AG08395 (cell line): ENCODE measurements at places on chromosomes 2 and 18.

GRCh38 chr2:162084536-162084935, 10.5 kb upstream of the DPP4 start:
- DNase-seq: no peak

- no peak for DNase-seq
Measured at GRCh38 chr2:72963423-72964145, 46.3 kb downstream of the EMX1 start.

DNA sequence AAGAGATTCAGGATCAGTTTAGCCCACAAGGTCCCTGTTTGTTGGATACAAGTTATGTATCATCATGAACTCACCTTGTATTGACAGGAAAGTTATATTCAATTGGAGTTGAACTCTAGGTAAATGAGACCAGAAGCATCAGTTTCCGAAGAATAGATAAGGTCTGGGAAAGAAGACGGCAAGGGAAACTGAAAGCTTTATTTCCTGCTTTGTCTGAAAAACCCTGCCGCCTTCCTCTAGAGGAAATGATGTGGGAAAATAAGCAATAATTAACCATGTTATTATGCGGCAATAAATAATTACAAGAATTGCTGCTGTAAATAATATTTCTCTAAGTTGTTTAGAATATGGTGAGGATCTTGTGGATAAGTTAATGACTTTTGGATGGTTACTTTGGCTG, 32.0 kb downstream of the LPIN1 start:
- no peak for DNase-seq

DNA sequence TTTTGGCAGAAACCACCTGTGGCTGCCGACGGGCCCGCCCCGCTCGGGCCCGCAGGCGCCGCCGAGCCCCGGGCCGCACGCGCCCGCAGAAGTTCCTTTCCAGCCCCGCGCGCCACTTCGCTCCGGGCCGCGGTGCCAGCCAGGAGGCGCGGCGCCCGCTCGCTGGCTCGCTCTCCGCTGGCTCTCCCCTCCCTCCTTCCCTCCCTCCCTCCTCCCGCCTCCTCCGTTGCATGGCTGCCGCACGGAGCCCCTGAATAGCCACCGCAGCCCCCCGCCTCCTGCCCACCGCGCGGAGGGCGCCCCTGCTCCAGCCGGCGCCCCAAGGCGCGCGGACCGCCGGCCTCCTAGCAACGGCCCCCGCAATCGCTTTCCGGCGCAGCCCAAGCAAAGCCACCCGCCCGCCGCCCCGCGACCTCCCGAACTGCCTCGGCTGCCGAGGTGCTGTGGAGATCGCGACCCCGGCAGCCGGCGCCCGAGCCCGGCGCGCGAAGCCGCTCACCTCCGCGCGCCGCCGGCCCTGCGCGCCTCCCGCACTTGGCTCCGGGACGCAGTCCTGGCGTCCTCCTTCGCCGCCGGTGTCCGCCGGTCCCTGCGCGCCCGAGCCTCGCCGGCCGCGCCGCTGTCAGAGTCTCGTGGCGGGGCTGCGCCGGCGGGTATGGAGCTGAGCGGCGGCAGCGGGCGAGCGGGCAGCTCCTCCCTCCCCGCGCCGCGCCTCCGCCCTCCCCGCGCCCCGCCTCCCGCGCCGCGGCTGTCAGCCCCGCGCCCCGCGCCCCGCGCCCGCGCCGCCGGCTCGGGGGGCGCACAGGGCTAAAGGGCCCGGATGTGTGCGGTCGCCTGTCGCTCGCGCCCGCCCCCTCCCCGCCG, at the start of gene ZBTB7C:
Gene ZBTB7C (minus strand): TSS at position 657 of the 864 bp plus-strand sequence.
- DNase-seq: peak; percentile 38

DNA sequence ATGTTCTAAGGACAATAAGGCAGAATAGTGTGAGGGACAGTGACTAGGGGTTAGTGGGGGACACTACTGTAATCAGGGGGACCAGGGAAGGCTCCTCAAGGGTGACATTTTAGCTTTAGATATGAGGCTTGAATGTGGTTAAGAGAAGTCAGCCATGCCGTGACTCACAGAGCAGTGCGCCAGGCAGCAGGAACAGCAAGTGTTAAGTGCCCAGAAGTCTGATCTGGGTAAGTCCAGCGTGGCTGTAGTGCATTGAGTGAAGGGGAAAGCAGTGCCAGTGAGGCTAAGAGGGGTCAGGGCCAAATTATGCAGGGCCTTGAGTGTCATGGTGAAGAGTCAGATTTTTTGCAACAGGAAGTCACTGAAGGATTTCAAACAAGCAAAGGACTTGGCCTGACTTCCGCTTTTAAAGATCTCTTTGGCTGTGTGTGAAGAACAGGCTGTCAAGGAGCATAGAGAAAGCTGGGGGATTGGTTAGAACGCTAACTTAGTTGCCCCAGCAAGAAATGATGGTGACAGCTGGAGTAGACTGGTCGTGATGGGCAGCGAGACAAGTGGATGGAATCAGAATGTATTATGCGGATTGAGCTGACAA, 151.5 kb downstream of the MSH2 start:
- no peak for DNase-seq

DNA sequence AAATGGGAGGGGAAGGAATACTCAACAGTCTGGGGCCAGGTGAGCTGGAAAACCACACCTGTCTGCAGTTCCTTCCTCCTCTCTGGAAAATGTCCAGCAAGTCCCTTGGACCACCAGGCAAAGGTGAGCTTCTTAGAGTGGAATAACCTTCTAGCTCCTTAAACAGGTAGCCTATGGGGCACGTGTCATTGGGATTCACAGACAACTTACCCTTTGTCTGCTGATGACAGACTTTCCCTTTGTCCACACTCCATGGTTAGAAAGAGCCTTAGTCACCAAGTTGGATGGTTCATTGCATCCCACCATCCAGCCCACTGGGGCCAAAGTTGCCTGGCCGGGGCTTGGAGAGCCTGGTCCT, 98.0 kb upstream of the ITGA6 start:
- no peak for DNase-seq

GRCh38 chr2:55048508-55049042, 1.7 kb downstream of the RTN4 start:
- no peak for DNase-seq

GRCh38 chr2:204015118-204015843, 78.7 kb downstream of the ICOS start:
- no peak for DNase-seq

- no peak for DNase-seq
Measured at GRCh38 chr18:48132797-48133655, 202.6 kb upstream of the SMAD2 start.

- no peak for DNase-seq
Measured at GRCh38 chr2:162295009-162295408, 23.5 kb downstream of the IFIH1 start.

DNA sequence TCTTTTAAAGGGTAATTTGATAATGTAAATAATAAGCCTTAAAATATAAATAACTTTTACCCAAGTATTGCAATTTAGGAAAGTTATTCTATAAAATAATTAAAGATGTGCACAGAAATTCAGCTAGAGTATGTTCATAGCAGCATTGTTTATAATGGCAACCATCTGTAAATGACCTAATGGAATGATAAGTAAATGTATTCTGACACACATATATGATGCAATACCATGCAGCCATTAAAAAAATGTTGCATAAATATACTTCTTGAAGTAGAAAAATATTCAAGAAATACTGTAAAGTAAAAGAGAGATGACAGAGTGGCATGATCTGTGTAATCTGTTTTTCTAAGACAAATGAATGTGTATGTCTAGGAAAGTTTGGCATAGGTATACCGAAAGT, 545.7 kb downstream of the ZEB2 start:
- DNase-seq: no peak

GRCh38 chr2:191756761-191757160, 78.8 kb downstream of the NABP1 start:
- DNase-seq: no peak

GRCh38 chr2:209496586-209496982, 72.7 kb downstream of the MAP2 start:
- DNase-seq: peak; percentile 21

GRCh38 chr2:106065268-106065982, 128.7 kb downstream of the UXS1 start:
- no peak for DNase-seq

DNA sequence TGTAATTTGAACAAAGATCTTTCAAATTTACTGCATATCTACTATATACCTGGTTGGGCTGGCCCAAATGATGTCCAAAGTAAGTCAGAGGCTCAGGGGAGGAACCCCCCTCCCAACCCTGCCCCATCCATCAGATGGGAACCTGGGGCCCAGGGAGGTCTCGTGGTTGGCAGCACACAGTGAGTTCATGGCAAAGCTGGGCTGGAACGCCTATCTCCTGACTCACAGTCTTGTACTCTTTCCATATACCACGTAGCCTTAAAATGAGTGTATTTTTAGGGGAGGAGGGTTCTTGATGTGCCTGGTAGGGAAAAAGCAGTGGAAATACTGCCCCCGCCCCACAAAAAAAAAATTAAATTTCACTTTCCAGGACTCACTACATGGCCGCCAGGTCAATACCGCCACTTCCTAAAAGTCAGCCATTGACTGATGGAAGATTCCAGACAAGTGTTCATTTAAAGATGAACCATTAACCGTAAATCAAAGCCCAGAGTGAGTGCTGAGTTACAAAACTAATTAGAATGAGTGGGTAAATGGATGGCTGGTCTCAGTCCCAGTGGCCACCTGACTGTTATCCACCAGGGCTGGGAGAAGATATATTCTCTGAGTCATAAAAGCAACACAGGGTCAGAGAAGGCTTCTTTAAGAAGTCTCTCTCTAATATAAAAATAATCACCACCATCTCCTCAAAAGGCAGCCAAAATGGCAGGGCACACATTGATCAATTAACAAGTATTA, 80.5 kb downstream of the ZBTB7C start:
- DNase-seq: peak; percentile 24

- DNase-seq: no peak
Measured at GRCh38 chr2:166081852-166082251, 46.0 kb downstream of the SCN1A start.

DNA sequence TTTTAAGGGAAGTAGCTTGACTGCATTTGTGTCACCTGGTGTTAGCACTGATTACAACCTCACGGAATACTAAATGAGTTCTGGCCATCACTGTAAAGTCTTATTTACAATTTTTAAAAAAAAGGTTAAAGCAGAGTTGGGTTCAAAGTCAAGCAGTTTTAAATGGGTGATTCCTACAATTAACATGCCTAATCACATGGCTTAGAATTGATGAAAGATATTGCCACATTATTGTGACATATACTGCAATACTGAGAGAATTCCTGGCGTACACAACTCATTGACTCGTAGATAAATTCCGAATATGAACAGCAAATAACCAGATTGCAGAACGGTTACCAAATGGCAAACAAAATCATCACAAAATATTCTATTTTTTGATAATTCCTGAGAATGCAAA, 34.2 kb downstream of the ROCK2 start:
- no peak for DNase-seq

DNA sequence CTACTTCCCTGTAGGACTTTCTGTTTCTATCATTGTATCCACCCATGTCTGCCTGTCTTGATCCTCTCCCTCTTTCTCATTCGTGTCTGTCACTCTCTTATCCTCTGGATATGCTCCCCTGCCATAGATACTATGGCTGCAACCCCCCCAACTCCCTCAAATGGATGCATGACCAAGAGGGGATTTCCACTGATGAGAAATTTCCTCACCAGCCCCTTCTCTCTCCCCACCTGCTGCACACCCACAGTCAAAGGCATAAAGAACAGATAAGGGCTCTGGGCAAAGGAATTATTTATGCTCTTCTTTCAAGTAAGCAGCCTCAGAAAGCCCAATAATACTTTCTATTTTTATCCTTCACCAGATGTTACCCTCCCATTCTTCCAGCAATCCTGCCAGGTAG, 121.3 kb downstream of the FOXI3 start:
- DNase-seq: no peak

DNA sequence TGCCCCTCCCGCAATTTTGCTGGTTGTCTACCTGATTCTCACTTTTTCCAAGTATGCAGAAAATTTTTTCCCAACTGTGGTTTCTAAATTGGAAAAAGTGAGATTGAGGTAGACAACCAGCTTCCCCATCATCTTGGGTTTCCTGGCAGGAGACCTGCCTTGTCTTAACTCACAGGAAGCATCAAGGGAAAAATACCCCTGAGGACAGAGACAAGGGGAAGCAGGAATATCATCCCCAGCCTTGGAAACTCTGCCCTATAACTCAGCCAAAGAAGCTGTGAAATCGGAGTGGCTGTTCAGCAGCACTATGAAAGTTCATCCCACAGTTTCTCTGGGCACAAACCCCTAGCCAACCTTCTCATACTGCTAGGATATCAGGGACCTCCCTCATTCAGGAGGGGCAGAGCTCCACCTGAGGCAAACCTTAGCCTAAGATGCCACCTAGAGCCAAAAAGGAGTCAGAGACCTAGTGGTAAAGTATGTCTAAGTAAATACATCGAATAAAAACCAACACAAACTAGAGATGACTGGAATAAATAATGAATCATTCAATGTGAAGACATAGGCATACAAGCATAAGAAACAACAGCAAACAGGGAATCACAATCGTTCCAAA, 68.2 kb downstream of the ZSWIM2 start:
- DNase-seq: no peak

- no peak for DNase-seq
Measured at GRCh38 chr2:222724208-222724607, 52.8 kb downstream of the MOGAT1 start.

DNA sequence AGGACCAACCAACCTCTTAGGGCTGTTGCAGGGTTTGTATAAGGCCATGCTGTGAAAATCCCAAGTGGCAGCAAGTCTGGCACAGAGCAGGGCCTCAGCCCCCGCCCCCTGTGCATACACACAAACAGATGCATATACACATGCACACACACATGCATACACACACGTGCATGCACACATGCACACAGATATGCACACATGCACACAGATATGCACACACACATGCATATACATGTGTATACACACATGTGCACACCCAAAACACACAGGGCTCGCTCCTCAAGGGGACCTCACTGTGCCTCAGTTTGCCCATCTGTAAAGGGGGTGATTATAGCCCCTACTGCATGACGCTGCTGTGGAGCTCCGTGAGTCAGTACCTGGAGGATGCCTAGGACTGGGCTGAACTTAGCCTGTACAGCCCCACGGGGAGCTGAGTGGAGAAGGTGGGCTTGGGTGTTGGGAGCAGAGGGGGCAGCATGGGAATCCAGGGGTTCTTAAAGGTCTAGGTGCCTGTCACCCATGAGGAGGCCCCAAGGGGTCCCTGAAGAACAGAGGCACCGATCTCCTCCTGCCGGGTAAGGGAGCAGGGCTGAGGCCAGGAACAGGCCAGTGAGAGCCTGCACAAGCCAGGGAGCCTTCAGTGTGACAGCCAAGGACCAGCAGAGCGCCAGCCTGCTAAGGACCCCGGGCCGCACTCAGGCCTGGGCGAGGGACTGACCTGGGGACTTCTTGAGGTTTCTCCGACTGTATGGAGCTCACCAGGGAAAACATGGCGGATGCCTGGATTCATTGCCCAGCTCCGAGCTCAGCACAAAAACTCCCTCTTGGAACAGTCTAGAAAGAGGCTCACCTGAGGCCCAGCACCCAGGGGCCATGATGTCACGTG, 24.0 kb upstream of the ALPI start:
- no peak for DNase-seq

DNA sequence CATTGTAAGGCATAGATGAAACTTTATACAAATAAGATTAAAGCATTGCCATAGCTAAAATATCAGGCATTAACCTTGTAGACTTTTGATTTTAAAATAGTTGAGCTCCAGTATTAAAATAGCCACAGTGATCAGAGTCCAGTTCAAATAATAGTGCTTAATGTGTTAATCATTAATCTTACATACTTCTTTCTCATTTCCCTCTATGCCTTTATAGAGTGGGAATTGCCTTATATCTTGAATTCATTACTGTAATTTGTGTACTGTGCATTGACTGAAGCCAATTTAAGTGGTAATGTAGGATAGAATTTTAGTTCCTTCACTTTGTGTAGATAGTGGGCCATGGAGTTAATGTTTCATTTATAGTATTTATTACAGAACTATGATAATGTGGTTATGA, 549.2 kb upstream of the VWC2L start:
- DNase-seq: no peak

- no peak for DNase-seq
Measured at GRCh38 chr2:160377204-160377995, 116.2 kb downstream of the RBMS1 start.
